Neural crest cell (in vitro differentiated cells): ENCODE measurements at places on chromosomes 5 and 9.

- no peak for DNase-seq
Observed at GRCh38 chr9:35552837-35553236, 52.2 kb upstream of the TESK1 start.

DNA sequence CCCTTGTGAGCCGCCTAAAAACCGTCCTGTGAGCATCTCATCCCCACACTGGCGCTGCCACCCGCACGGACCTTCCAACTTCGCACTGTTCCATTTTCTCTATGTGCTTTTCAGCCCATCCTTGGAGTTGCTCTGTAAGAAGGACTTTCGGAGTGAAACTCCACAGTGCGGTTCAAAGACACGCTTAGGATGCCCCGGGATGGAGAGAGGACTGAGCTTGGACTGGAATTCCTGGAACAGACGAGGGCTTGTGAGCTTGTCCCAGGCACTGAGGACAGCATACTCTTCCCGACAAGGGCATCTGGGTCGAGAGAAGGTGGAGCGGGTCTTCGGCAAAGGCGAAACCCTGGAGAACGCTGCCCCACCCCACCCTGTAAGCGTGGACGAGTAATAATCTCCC, 187.8 kb downstream of the MEF2C start:
- DNase-seq: no peak

DNA sequence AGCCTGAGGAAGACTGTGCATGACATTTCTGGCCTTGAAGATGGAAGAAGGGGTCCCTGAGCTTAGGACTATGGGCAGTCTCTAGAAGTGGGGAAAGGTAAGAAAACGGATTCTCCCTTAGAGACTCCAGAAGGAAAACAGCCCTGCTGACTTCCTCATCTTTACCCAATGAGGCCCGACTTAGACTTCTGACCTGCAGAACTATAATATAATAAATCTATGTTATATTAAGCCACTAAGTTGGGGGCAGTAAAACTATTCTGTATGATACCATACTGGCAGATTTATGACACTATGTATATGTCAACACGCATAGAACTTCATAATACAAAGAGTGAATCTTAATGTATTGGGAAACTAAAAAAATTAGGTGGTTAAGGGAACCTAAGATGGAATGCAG, 422.0 kb downstream of the PLK2 start:
- DNase-seq: no peak

GRCh38 chr5:9265441-9266287, 280.2 kb downstream of the SEMA5A start:
- DNase-seq: no peak

GRCh38 chr5:124401476-124402143, 344.8 kb downstream of the ZNF608 start:
- DNase-seq: no peak

DNA sequence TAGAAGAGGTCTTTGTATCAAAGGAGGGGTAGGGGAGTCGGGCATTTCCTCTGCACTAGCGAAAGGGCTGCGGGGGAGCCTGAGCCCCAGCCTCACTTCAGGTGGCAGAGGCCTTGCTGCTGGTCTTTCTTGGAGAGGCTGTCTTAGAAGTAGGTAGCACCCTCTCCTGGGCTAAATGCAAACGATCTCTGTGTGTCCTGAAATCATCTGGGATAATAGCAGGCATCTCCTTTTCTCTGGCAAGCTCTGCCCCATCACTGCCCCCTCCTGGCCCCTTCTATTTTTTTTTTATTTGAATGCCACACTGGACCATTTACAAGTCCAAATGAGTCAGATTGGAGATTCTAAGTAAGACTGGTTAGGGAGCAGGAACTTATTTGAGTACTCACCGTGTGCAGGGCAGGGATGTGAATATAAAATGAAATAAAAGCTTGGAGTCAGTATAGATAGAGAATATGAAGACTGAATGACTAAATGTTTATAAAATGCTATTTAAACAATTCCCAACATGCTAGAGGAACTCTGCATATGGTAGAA, 137.1 kb downstream of the FGF1 start:
- DNase-seq: peak; percentile 66

DNA sequence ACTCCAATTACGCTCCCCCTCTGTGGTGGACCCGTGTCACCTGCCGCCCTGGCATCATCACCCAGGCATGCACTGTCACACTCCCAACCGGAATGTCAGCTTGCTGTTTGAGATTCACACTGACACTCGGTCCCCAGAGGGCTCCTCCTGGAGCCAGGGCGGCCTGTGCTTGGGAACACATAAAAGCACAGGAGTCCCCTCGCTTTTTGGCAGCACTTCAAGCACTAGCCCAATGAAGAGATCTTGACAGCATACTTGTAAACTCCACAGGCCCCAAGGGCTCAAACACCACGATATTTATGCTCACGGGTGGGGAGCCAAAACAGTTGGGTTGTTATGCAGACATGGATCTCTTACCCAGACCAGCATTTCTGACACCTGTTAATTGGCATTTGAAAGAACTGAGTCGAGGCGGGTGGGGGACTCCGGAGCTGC, 90.8 kb upstream of the EGFLAM start:
- no peak for DNase-seq

GRCh38 chr5:142692321-142692894, 6.5 kb upstream of the FGF1 start:
- no peak for DNase-seq

DNA sequence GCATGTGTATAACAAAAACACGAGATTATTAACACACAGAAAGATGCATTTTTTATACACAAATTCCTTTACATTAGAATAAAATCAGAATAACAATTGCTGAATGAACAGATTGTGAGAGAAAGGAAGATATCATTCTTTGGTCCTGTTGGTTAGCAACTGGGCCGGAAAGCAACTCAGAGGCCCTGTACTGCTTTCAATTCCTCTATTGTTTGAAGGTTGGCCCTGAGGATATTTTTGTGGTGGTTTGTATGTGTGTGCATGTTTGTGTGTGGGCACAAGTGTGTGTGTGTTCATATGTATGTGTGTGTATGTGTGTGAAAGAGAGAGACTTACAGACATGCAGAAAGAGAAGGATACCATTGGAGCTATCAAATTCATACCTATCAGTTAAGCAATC, 356.8 kb upstream of the DMAC1 start:
- peak; percentile 43 for DNase-seq

DNA sequence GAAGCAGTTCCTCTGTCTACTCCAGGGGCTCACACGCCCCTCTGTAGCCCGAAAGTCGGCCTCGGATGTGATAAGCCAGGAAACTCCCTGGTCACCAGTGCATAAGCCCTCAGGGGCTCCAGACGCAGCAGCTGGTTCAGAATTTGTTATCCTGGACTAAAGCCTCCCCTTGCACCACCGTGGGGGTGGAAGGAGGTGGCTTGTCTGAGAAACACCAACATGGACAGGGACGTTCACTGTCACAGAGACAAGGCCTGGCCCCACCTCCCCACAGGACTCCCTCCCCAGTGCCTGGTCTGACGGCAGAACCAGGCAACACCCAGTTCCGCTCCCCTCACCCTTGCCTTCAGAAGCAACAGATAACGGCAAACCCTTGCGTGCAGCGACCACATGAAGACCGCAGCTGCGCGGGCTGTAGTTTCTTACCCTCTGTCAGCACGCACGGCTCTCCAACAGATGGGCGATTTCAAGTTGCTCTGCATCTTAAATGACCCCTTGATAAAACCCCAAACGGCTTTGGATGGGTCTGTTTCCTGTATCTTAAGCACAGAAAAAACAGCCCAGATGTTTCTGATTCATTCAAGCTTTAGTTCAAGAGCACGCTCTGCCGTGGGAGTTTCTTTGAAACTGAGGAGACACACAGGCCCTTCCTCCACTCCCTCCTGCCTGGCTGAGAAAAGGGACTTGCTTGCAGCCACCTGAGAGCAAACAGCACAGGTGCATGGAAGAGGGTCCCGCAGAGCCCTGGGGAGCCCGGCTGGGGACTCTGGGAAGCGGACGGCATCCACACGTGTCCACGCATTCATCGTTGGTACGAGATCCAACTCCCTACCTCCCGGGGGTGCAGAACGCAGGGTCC, 44.7 kb upstream of the NKD2 start:
- DNase-seq: no peak

- DNase-seq: no peak
Observed at GRCh38 chr9:114709636-114710035, 27.6 kb upstream of the TEX48 start.
